ENCODE measurements at places on chromosomes 16 and 17.

- peaks cover 77% of the 10 kb centered on the region for H3K4me1 ChIP-seq
- no peaks in the 10 kb centered on the region for H3K27me3 ChIP-seq
- H3K36me3 ChIP-seq = no peaks in the 10 kb centered on the region
- H3K4me3 ChIP-seq = no peak overlapping the region
- peak overlapping the region; percentile 98 for H3K27ac ChIP-seq
These were observed 36.4 kb downstream of the MAP2K6 start for GRCh38 chr17:69450918-69451317.

DNA sequence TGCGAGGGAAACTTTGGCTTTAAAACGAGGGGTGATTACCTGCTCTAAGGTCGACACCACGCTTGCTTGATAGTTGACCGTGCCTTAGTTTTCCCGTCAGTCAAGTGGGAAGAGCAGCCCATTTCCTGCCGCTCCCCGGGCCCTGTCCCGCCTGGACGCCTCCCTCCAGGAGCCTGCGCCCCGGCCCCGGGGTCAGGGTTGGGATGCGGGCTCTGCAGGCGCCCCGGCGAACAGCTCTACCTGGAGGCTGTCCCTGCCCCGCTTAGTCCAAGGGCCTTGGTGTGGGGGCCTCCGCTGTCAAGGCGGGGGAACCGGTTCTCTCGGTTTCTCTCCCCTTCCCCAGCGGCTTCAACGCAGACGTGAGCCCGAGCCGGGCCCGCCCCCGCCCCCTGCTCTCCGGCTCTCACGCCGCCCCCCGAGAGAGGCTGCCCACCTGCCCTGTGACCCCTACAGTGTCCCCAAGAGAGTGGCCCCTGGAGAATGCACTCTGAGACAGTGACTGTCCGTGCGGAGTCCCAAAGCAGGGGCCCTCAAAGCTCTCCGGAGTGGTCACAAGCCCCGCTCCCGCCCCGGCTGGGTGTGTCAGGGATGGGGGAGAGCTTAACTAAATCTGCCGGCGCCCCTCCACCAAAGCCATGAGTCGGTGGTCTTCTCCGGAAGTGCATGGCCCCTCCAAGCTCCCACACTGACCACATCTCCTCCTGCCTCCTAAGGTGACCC is 117.4 kb upstream of the SMURF2 start:
- peak; percentile 62 for DNase-seq
- H3K27ac ChIP-seq = no peak overlapping the region
- H3K4me1 ChIP-seq = peaks cover 23% of the 10 kb centered on the region

GRCh38 chr16:89504091-89504490 is 4.1 kb upstream of the SPG7 start:
- H3K4me1 ChIP-seq = peaks cover 4% of the 10 kb centered on the region
- no peak overlapping the region for H3K4me3 ChIP-seq
- no peak overlapping the region for H3K27ac ChIP-seq
- peaks cover 7% of the 10 kb centered on the region for H3K27me3 ChIP-seq

DNA sequence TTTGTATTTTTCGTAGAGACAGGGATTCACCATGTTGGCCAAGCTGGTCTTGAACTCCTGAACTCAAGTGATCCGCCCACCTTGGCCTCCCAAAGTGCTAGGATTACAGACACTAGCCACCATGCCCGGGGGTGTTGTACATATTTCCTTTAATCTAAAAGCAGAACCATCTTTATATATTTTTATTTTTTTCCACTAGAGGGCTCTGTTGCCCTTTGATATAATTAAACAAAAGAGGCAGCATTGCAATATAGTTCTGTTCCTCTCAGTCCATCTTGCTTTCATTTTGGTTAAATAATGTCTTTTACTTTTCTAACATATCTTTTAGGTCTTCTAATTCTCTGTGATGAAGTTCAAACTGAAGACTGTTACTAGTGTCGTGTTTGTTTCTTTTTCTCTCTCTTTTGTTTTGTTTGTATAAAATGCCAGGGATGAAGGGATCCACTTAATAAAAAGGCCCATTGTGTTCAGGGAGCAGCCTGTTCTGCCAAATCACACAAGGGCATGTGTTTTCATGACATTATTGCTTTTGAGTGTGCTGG is 23.4 kb downstream of the WWOX start:
- no peak overlapping the region for H3K27ac ChIP-seq
- peaks cover 12% of the 10 kb centered on the region for H3K36me3 ChIP-seq
- no peaks in the 10 kb centered on the region for H3K27me3 ChIP-seq
- H3K4me1 ChIP-seq = peaks cover 6% of the 10 kb centered on the region

- H3K36me3 ChIP-seq = peaks cover 43% of the 10 kb centered on the region
- peaks cover 25% of the 10 kb centered on the region for H3K4me1 ChIP-seq
- DNase-seq = no peak
- H3K27ac ChIP-seq = peak overlapping the region; percentile 85
- H3K27me3 ChIP-seq = no peaks in the 10 kb centered on the region
These were observed 1.1 kb downstream of the P4HB start for GRCh38 chr17:81858967-81859905.

DNA sequence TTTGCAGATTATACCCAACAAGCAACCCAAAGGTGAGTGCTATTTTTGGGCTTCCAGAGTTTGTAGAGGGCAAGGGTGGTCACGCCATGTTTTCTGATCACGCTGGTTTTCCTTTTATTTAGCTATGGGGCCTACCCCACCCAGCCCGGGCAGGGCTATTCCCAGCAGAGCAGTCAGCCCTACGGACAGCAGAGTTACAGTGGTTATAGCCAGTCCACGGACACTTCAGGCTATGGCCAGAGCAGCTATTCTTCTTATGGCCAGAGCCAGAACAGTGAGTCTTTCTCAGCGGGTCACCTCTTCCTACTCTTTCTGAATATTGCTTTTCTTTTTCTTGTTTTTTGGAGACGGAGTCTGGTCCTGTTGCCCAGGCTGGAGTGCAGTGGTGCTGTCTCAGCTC is 2.5 kb downstream of the FUS start:
- peak overlapping the region; percentile 95 for H3K4me3 ChIP-seq
- DNase-seq = no peak
- H3K36me3 ChIP-seq = peaks cover 64% of the 10 kb centered on the region
- peaks cover 45% of the 10 kb centered on the region for H3K4me1 ChIP-seq
- H3K27ac ChIP-seq = peak overlapping the region; percentile 79
- H3K27me3 ChIP-seq = no peaks in the 10 kb centered on the region
